ENCODE measurements at places on chromosomes 16 and 17.
A peak's percentile ranks its signal among the peaks of the same experiment; 100 is the strongest.

DNA sequence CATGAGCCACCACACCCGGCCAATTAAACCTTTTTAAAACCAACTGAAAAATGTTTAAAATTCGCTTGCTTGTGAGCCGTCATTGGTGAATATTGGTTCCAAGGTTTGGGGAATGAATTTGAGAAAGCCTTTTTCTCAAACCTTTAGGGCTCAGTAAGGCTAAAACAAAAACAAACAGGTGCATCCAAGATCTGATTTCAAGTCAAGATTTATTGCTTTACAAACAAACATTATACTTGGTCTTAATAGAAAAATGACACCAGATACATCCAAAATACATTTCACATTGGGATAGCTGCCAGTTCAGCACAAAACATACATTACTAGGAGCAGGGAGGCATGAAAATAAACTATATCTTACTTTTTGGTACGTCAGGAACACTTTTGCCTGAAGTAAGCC, 5.4 kb downstream of the C17orf58 start:
- DNase-seq = peak; percentile 29

DNA sequence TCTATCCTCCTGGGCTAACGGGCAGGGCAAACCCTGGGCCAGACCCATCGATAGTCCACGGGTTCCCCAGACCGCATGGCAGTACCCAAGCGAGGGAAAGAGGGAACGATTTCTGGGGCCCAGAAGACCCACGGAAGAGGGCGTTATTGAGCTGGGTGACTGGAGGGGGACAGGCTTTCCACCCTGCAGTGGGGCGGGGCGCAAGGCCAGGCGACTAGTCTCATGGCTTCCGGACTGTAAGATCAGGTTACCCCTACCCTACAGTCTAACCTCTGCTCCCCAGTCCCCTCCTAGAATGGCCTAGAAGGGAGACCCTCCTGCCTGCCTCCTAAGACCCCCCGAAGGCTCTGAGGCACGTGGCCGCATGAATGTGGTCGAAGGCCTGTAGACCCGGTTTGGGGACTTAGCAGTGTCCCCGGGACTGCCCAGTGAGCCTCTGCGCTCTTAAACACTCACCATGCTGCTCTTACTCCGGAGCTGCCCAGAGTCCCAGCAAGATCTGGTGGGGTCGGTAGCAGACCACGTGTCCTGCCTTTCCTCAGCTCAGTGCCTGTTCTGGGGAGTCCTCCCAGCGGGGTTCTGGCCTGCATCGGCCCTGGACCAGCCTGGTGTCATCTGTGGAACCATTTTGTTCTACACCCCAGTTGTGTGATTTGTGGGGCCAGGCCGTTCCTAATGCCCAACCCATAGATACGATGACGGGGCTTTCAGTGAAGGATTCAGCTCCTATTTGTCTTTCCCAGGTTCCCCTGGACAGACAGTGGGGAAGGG, 13.2 kb upstream of the AURKB start:
- peak; percentile 46 for DNase-seq

- no peak for DNase-seq
Observed at GRCh38 chr17:47703191-47703591, 9.2 kb downstream of the TBKBP1 start.

DNA sequence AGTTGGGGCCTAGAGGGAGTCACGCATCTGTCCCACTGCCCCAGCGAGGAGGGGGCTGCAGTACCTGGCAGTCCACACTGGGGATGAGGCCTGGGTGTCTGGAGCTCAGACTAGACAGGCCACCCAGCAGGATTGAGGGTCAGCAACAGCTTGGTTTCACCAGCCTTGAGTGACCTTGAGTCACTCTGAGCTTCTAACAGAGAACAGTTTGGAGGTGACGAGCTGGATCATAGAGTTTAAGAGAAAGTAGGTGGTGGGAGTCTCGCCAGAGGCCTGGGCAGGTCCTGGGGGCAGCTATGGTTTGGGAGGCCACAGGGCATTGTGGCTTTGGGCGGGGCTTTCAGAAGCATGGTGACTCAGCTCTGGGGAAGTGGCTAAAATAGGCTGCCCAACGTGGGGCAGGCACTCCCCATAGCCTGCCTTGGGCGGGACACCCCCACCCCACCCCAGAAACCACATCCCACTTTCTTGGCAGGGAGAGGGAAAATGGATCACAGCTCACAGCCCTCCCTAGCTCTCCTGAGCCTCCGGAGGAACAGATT, 20.5 kb downstream of the CDC42EP4 start:
- no peak for DNase-seq

DNA sequence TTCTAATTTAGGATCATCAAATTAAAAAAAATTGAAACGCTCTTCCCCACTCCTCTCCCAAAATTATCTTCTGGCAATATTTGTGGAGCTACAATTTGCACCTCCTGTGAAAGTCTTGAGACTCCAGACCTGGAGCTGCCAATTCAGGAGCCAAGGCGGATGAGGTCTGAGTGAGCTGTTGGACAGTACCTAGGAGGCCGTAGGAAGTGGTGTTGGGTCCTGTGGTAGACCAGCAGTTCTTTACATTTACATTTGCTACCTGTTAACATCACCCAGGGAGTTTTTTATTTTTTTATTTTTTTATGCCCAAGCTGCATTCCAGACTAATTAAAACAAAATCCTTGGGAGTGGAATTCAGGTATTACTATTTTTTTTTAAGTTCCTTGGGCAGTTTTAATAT, 271.0 kb downstream of the PHKB start:
- no peak for DNase-seq

- DNase-seq = no peak
Observed at GRCh38 chr16:11679250-11679649, 11.0 kb downstream of the SNN start.

- peak; percentile 72 for DNase-seq
Observed at GRCh38 chr17:48023400-48024148, 14.0 kb downstream of the COPZ2 start.

DNA sequence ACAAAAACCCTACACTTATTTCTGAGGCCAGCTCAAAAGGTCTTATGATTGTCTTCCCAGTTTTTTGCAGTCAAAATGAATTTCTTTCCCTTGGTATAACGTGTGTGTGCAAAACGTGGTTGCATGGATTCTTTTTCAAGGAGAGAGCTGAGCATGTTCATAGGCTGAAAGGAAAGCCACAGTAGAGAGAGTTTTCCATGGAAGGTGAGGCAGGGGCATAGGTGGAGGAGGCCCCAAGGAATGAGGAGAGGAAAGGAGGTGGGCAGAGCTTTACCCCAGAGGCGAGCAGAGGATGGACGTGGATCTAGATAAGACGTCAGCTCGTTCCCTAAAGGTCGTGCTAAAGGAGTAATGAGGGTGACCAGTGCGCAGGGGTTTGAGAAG, 22.8 kb downstream of the TRPV2 start:
- no peak for DNase-seq

DNA sequence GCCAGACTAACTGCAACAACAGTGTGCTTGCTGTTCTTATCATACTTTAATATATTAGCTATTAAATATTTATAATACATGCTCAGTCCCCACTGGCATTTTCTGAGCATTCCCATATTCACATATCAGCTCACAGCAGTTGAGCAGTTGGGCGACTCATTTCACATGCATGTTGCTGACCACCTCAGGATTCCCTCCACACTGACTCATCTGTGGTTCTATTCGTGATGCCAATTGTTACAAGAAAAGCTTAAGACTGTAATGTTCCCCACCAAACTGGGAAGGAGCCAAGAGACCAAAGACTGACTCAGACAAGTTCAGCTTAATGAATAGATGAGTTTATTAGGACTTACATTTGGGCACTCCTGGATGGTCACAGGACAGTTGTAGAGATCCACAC, 100.3 kb upstream of the KIF2B start:
- DNase-seq = no peak

DNA sequence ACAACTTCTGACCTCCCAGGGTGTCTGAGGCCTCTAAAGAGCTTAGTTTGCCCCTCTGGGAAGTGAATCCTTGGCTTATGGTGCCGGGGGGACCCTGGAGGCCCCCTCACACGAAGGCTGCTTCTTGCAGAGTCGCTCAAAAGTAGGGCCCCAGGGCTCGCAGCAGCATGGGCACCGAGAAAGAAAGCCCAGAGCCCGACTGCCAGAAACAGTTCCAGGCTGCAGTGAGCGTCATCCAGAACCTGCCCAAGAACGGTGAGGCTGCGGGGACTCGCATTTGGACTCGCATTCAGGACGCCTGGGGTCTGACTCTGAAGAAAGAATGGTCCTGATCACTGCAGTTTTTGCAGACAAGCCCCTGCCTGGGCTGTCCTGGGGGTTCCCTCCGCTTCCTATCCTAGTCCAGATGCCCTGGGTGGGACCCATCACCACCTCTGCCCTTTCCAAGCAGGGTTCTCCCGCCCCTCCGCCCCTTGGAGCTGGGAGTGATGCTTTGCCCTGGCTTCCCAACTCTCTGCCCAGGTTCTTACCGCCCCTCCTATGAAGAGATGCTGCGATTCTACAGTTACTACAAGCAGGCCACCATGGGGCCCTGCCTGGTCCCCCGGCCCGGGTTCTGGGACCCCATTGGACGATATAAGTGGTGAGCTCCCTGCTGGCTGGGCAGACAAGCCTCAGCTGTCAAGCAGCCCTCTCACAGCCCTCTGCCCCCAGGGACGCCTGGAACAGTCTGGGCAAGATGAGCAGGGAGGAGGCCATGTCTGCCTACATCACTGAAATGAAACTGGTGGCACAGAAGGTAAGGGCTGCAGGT, 698 bp downstream of the ACBD4 start:
- DNase-seq = no peak

- no peak for DNase-seq
Observed at GRCh38 chr17:59141860-59142259, 13.1 kb downstream of the SKA2 start.

GRCh38 chr17:50146230-50146926, 4.1 kb downstream of the PPP1R9B start:
- DNase-seq = no peak

GRCh38 chr17:48767263-48767774, 38.8 kb upstream of the HOXB13 start:
- DNase-seq = no peak

- DNase-seq = no peak
Observed at GRCh38 chr16:20833086-20833485, 26.8 kb downstream of the REXO5 start.

DNA sequence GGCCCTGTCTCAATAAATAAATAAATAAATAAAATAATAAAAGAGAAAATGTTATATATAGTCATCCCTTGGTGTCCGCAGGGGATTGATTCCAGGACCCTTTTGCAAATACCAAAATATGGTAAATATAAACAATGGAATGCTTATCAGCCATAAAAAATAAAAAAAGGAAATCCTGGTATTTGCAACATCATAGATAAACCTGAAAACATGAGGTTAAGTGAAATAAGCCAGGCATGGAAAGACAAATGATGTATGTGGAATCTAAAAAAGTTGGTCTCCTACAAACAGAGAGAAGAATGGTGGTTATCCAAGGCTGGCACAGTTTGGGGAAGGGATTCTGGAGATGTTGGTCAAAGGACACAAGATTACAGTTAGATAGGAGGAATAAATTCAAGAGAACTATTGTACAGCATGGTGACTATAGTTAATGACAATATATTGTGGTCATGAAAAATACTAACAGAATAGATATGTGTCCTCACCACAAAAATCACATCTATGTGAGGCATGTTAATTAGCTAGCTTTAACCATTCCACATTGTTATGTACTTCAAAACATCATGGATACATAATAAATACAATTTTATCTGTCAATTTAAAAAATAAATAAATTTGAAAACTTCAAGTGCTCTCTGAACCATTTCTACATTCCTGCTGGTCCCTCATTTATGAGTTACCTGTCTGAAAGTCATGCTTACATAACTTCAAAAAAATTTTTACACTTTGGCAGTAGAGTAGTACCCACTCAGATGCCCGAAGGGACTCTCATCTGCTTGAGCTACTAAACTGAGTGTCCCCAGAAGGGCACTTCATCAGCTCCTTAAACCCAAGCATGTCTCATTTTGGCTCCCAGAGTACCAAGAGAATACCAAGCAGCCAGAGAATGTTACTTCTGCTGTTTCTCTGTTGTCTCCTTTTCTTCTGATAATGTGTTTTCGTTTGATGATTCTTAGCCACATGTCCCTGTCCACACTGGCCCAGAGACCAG, 26.6 kb downstream of the N4BP1 start:
- no peak for DNase-seq

DNA sequence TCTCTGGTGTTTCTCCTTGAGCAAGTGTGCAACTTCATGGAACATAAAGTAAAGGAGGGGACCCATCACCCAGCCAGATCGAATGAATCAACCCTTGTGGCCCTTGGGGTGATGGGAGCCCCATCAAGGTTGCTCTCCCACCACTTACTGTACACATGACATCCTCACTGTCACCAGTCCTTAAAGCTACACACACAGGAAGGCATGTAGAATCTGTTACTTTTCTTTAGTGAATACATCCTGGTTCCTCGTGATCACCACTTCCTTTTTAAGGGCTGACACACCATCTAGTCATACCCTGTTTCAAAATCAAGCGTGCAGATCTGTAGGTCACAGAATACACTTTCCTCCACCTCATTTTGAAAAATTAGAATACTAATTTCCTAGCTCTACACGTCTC, 22.6 kb upstream of the MPHOSPH6 start:
- DNase-seq = no peak

DNA sequence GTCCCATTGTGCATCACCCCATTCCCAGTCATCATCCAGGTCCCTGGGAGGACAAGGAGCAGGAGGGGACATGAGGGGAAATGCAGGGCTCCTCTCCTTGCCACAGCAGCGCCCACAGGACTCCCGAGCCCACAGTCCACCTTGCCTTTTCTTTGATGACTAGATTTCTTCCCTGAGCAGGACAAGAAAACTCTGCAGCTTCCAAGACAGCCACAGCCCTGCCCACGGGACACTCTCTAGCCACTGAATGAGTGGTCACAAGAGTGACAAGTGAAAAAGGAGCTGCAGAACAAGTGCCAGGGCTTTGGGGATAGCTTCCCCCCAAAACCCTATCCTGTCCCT, 4.7 kb downstream of the NEURL4 start:
- no peak for DNase-seq

DNA sequence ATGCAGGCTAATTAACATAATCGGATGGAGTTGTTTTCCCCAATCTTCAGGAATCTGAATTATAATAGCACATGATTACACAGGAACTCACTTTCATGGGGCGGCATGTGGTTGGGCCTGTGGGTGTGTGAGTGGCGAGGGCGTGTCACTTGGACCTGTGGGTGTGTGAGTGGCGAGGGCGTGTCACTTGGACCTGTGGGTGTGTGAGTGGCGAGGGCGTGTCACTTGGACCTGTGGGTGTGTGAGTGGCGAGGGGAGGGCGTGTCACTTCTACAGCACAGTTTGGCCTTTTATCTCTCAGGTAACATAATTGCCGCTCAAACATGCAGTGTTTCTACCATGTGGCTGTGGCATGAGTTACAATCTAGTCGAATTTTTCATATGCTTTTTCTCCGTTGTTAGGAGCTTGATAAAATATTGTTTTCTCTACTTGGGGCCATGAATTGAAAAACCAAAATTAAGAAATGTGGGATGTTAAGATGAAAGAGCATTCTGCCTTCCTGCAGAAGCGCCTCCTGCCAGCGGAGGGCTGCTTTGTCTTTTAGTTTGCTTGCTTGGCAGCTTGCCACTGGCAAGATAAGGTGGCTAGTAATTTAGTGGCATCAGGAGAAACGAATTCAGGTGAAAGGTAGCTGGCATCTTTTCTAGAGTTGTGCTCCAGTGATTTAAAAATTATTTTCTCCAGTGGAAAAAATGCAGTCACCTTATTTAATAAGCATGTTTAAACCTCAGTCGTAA, 36.2 kb downstream of the USP10 start:
- DNase-seq = peak; percentile 46
